Activated CD4-positive, alpha-beta memory T cell treated with anti-CD3 and anti-CD28 coated beads, Interleukin-2, amount 10 ng/mL, durations not matched to agents 7 days and 5 days (primary cell): ENCODE measurements at places on chromosomes 4 and X.

GRCh38 chr4:165031436-165032211, at the start of gene TRIM60:
TSS of gene TRIM60 (plus strand) at chr4:165031999. CDS start at chr4:165040073, 8,074 bp downstream.
- H3K27me3 ChIP-seq, result peaks cover 2% of the 10 kb centered on the region
- no peaks in the 10 kb centered on the region for H3K36me3 ChIP-seq
- no peak within 1 kb of the TSS for H3K27ac ChIP-seq
- H3K4me1 ChIP-seq, result no peaks in the 10 kb centered on the region
- no peak within 1 kb of the TSS for H3K4me3 ChIP-seq

DNA sequence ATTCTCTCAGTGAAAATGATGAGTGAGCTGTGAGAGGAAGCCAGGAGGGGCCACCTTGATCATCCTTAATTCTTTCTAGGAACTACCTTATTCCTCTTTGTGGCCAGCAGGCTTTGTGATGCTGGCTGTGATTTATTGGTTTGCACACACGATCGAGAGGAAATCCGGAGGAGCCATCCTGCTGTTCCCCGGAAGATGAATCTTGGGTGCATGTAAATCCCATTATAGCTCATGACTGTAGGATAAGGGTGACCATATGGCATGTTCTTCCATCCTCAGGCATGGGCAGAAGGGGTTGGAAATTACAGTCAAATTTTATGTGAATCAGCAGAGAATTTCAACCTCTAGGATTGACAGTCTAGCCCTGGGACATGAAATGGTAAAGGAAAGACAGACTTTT, 254.5 kb downstream of the UNC5C start:
- H3K36me3 ChIP-seq, result no peaks in the 10 kb centered on the region
- DNase-seq, result no peak
- no peak overlapping the region for H3K4me3 ChIP-seq
- H3K27me3 ChIP-seq, result no peaks in the 10 kb centered on the region

GRCh38 chr4:121711263-121712000, 14.7 kb upstream of the ANXA5 start:
- H3K4me1 ChIP-seq, result peaks cover 41% of the 10 kb centered on the region
- no peak for DNase-seq
- no peak overlapping the region for H3K27ac ChIP-seq
- peaks cover 46% of the 10 kb centered on the region for H3K27me3 ChIP-seq
- H3K36me3 ChIP-seq, result peaks cover 5% of the 10 kb centered on the region

GRCh38 chrX:48025561-48025960, 18.8 kb downstream of the SPACA5 start:
- H3K4me3 ChIP-seq, result no peak overlapping the region

GRCh38 chr4:52051213-52051614, at the start of gene SPATA18:
TSS of gene SPATA18 (plus strand) at chr4:52051304. CDS start at chr4:52051705, 401 bp downstream.
- peaks cover 63% of the 10 kb centered on the region for H3K27me3 ChIP-seq
- H3K4me3 ChIP-seq, result peak within 1 kb of the TSS; percentile 59
- H3K4me1 ChIP-seq, result peaks cover 16% of the 10 kb centered on the region
- H3K36me3 ChIP-seq, result no peaks in the 10 kb centered on the region

GRCh38 chrX:121755541-121755940, 708.1 kb downstream of the GLUD2 start:
- no peaks in the 10 kb centered on the region for H3K27me3 ChIP-seq
- H3K27ac ChIP-seq, result no peak overlapping the region
- H3K4me1 ChIP-seq, result no peaks in the 10 kb centered on the region
- no peak overlapping the region for H3K4me3 ChIP-seq
- H3K36me3 ChIP-seq, result no peaks in the 10 kb centered on the region

GRCh38 chr4:61336916-61337315, 136.8 kb downstream of the ADGRL3 start:
- H3K4me1 ChIP-seq, result no peaks in the 10 kb centered on the region
- H3K4me3 ChIP-seq, result no peak overlapping the region
- no peaks in the 10 kb centered on the region for H3K27me3 ChIP-seq
- H3K36me3 ChIP-seq, result no peaks in the 10 kb centered on the region
- DNase-seq, result no peak

GRCh38 chr4:169810325-169811323, 52.9 kb upstream of the HPF1 start:
- no peak overlapping the region for H3K27ac ChIP-seq
- no peaks in the 10 kb centered on the region for H3K36me3 ChIP-seq
- no peak overlapping the region for H3K4me3 ChIP-seq
- H3K27me3 ChIP-seq, result peaks cover 2% of the 10 kb centered on the region

- H3K4me3 ChIP-seq, result no peak overlapping the region
- H3K4me1 ChIP-seq, result no peaks in the 10 kb centered on the region
- H3K27ac ChIP-seq, result no peak overlapping the region
- DNase-seq, result no peak
Observed at GRCh38 chr4:169313732-169314131, 43.0 kb upstream of the SH3RF1 start.

DNA sequence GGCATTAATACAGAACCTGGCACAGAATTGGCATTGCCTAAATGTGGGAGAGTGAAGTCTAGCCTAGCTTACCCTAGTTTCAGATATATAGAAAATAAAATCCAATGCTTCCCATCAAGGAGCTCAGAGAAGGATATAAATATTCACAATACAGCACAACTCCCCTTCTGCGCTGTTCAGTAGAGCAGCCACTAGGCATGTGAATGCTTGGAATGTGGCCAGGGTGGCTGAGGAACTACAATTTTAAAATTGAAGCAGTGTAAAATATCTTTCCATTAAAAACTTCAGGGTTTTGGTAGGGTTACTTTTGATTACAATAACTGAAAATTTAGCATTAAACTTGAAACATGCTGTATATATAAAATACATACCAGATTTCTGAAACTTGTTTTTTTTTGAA, 19.5 kb downstream of the ZNF518B start:
- peaks cover 2% of the 10 kb centered on the region for H3K36me3 ChIP-seq
- no peak overlapping the region for H3K4me3 ChIP-seq
- H3K27me3 ChIP-seq, result no peaks in the 10 kb centered on the region
- peaks cover 2% of the 10 kb centered on the region for H3K4me1 ChIP-seq

DNA sequence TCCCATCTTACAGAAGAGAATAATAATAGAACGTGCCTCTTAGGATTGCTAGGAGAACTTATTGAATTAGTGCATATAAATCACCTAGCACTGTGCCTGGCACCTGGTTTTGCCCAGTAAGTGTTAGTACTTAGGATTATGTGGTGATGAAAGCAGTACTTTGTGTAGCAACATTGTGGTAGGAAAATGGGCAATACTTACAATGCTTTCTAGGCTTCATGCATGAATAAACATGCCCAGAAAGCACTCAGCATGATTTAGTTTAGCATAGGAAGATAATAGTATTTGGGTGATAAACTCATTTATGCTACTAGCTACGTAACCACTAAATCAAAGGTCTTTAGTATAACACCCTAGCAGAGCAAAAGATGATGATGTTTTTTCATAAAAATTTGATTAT, 105.6 kb downstream of the NEUROG2 start:
- H3K36me3 ChIP-seq, result peaks cover 4% of the 10 kb centered on the region
- no peak overlapping the region for H3K27ac ChIP-seq
- H3K4me3 ChIP-seq, result no peak overlapping the region
- H3K27me3 ChIP-seq, result no peaks in the 10 kb centered on the region
- DNase-seq, result no peak

GRCh38 chrX:50198348-50198747, 2.5 kb downstream of the AKAP4 start:
- H3K4me1 ChIP-seq, result peaks cover 4% of the 10 kb centered on the region
- H3K4me3 ChIP-seq, result no peak overlapping the region
- no peak overlapping the region for H3K27ac ChIP-seq
- no peak for DNase-seq
- H3K27me3 ChIP-seq, result peaks cover 4% of the 10 kb centered on the region
- H3K36me3 ChIP-seq, result no peaks in the 10 kb centered on the region

DNA sequence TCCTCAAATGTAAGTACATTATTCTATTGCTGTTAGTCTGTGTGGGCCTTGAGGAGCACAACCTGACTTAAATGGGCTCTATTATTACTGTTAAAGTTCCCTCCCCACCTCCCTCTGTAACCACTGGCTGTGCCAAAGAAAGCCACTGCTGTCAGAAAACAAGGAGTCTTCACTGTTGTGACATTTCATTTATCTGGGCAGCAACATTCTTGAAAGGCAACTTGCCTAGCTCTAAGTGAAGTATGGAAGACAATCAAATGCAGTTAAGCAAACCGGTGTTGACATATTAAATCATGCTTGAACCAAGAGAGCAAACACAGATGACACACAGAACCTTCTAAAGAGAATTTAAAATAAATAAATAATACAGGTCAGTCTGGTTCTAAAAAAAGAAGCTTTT, 81.0 kb downstream of the EPHA5 start:
- H3K36me3 ChIP-seq, result no peaks in the 10 kb centered on the region
- no peaks in the 10 kb centered on the region for H3K4me1 ChIP-seq
- no peak overlapping the region for H3K4me3 ChIP-seq
- DNase-seq, result no peak
- H3K27ac ChIP-seq, result no peak overlapping the region

DNA sequence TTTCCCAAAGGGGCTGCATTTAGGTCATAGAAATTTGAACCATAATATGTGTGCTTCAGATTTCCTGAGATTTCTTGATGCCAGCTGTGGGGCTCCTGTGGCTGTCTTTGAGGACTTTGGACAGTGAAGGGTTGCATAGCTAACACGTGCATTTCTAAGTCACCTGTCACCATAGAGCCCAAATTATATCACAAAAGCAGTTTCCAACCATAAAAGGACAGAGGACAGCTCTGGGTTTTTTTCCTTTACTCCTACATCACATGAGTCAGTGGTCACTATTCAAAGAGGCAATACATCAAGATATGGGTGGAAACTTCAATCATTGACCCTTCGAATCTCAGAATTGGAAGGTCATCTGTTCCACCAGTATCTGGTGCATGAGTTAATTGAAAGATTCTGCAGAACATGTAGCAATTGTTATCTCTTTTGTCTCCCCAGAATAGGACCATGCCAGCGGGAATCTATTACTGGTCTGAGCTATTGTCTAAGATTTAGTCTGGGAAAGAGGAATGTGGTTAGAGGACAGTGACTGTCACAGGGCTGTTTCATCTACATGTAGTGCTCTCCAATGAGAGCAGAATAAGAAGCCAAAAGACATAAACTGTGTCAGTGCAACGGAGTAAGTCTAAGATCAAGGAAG, 133.5 kb downstream of the AASDH start:
- H3K36me3 ChIP-seq, result no peaks in the 10 kb centered on the region
- H3K4me1 ChIP-seq, result no peaks in the 10 kb centered on the region
- DNase-seq, result no peak
- no peak overlapping the region for H3K27ac ChIP-seq

DNA sequence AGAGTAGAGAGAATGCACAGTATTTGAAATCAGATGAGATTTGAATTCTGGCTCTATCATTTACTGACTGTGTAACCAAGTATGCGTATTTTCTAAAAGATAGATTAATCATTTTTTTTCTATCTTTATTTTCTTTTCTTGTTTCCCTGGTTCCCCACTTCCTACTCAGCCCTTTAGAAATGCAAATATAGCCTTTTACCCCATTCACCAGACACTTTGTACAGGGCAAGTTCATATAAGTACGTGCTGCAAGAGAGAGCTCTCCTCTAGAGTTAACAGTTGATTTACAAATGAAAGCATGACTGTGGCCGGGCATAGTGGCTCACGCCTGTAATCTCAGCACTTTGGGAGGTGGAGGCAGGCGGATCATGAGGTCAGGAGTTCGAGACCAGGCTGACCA, 17.8 kb upstream of the TDO2 start:
- no peaks in the 10 kb centered on the region for H3K36me3 ChIP-seq
- no peak overlapping the region for H3K4me3 ChIP-seq
- no peak overlapping the region for H3K27ac ChIP-seq

GRCh38 chrX:30713061-30713525, 59.9 kb downstream of the GK start:
- peak; percentile 52 for DNase-seq
- H3K4me1 ChIP-seq, result peaks cover 51% of the 10 kb centered on the region

GRCh38 chr4:145207934-145208333, 27.5 kb upstream of the OTUD4 start:
- no peaks in the 10 kb centered on the region for H3K4me1 ChIP-seq
- H3K36me3 ChIP-seq, result no peaks in the 10 kb centered on the region
- H3K27ac ChIP-seq, result no peak overlapping the region
- H3K27me3 ChIP-seq, result peaks cover 2% of the 10 kb centered on the region
- H3K4me3 ChIP-seq, result no peak overlapping the region
- DNase-seq, result no peak

- H3K4me1 ChIP-seq, result peaks cover 1% of the 10 kb centered on the region
- DNase-seq, result no peak
- no peaks in the 10 kb centered on the region for H3K36me3 ChIP-seq
- no peak overlapping the region for H3K27ac ChIP-seq
- no peak overlapping the region for H3K4me3 ChIP-seq
- no peaks in the 10 kb centered on the region for H3K27me3 ChIP-seq
Observed at GRCh38 chr4:151690876-151691275, 69.9 kb downstream of the GATB start.

- no peak overlapping the region for H3K4me3 ChIP-seq
- no peak for DNase-seq
- H3K27me3 ChIP-seq, result no peaks in the 10 kb centered on the region
- H3K4me1 ChIP-seq, result no peaks in the 10 kb centered on the region
- H3K27ac ChIP-seq, result no peak overlapping the region
Observed at GRCh38 chr4:62133977-62134376, 933.9 kb downstream of the ADGRL3 start.

GRCh38 chr4:89609756-89610155, 227.2 kb downstream of the SNCA start:
- H3K36me3 ChIP-seq, result peaks cover 11% of the 10 kb centered on the region
- no peak for DNase-seq
- H3K4me3 ChIP-seq, result no peak overlapping the region
- peaks cover 6% of the 10 kb centered on the region for H3K27me3 ChIP-seq
- H3K4me1 ChIP-seq, result peaks cover 19% of the 10 kb centered on the region

GRCh38 chr4:38455092-38455862, 208.7 kb upstream of the KLF3 start:
- H3K27ac ChIP-seq, result no peak overlapping the region
- DNase-seq, result no peak
- peaks cover 3% of the 10 kb centered on the region for H3K36me3 ChIP-seq
- peaks cover 30% of the 10 kb centered on the region for H3K4me1 ChIP-seq
- no peak overlapping the region for H3K4me3 ChIP-seq
- H3K27me3 ChIP-seq, result peaks cover 15% of the 10 kb centered on the region

DNA sequence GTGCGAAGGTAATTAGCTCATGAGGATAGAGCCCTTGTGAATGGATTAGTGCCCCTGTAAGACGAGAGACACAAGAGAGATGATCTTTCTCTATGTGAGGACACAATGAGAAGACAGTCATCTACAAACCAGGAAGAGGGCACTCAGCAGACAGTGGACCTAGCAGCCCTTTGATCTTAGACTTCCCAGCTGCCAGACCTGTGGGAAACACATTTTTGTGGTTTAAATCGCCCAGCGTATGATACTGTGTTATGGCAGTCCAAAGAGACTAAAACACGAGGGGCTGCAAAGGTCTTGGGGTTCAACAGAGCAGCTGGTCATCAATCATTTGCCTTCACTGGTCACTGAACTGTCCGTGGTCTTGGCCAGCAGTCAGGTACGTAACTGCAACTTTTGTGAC, 9.2 kb upstream of the SYNPO2 start:
- no peak for DNase-seq
- no peaks in the 10 kb centered on the region for H3K4me1 ChIP-seq
- peaks cover 6% of the 10 kb centered on the region for H3K27me3 ChIP-seq
- H3K27ac ChIP-seq, result no peak overlapping the region
- peaks cover 4% of the 10 kb centered on the region for H3K36me3 ChIP-seq

- no peak for DNase-seq
- peak overlapping the region; percentile 92 for H3K27ac ChIP-seq
- H3K36me3 ChIP-seq, result peaks cover 6% of the 10 kb centered on the region
- no peaks in the 10 kb centered on the region for H3K27me3 ChIP-seq
- H3K4me3 ChIP-seq, result peak overlapping the region; percentile 75
Observed at GRCh38 chrX:40736170-40736505, 796 bp upstream of the MED14 start.
